Hypothalamus (tissue), 51 donors: ENCODE measurements at places on chromosomes 3 and 15.
A peak's percentile ranks its signal among the peaks of the same experiment; 100 is the strongest.

DNA sequence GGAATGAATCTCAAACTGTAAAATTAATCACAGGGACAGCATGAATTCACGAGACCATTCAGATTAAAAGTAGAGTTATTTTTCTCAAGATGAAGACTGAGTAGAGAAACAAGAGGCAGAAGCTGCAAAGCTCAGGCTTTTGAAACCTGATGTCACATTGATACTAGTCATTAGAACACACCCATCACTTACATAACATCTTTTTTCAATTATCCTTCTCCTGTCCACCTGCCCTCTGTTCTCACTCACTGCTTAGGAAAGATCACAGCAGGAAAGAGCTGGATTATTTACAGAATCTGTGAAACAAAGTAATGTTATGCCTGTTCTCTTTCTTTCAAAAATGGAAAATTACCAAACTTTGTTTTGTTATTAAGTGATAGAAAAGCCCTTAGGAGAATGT, 72.0 kb upstream of the CDAN1 start:
- no peak for DNase-seq

DNA sequence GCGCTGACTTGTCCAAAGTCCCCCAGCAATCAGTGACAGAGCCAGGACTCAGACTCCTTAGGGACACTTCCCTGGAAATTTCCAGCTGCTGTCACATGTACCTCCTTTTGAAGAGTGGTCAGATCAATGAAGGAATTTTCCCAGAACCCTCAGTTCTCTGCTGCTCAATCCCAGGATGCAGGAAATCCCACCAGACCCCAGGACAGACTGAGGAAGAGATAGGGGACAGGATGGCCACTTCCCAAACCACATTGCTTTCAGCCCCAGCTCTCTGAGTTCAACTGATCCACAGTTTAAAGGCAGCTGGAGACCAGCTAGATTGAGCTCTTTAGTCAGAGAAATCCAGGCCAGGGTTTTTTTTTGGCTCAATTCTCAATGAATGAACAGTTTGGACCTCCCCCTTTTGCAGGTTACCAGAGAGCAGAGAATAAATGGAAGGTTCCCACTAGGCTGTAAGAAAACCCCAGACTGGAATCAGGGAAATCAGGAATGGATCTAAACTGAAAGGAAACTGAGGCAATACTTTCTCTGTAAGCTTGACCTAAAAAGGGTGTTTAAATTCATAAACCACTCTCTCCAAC, 1.5 kb downstream of the CYP1A1 start:
- DNase-seq, result no peak

GRCh38 chr3:15327941-15328340, 4.4 kb downstream of the SH3BP5 start:
- DNase-seq, result no peak

DNA sequence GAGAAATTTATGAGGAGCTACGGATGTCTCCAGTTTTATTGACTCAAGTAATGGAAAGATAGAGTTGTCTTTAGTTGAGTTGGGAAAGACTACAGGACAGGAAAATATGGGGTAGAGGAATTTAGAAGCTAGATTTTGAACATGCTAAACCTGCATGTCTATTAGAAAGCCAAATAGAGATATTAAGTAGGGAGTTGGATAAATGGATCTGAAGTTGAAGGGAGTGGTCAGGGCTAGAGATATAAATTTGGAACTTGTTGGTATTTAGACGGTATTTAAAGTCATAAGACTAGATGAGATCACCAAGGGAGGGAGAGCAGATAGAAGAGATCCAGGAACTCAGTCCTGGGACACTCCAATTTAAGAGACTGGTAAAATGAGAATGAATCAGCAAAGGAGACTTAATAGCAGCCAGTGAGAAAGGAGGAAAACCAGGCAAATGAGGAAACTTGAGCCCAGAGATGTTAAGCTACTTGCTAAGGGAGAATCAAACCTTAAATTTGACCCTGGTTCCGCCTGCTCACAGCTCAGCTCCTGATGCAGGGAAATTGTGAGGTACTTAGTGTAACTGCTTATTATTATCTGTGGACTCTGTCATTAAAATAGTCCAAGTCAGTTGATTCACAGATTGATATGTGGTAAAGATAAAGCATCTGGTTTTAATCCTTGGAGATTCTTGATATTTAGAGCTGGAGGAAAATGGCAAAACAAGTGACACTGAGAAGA, 35.8 kb downstream of the ABI3BP start:
- no peak for DNase-seq

GRCh38 chr15:33678602-33679001, 289.7 kb upstream of the CHRM5 start:
- DNase-seq, result no peak

GRCh38 chr3:135246027-135246426, 451.0 kb downstream of the EPHB1 start:
- DNase-seq, result no peak

DNA sequence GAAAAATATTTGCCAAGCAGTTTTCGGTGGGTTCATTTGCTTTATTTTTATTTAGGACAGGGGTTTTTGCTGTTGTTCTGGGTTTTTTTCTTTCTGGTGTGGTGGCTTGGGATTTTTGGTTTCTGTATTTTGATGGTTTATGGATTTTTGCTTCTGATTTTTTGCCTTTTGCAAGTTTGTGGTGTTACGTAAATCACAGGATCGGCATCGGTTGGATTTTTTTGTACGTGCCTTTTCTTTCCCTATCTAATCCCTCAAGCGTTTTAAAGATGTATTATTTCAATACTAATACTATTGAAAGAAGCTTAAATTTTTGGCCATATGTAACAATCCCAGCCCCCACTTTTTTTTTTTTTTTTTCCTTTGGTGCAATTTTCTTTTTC, 782 bp upstream of the BCL6 start:
- DNase-seq, result no peak

- no peak for DNase-seq
These were observed 20.1 kb downstream of the SLC15A2 start for GRCh38 chr3:121914081-121914998.

- DNase-seq, result peak; percentile 30
These were observed 138.0 kb downstream of the FBN1 start for GRCh38 chr15:48507416-48508065.

- DNase-seq, result no peak
These were observed 150.7 kb upstream of the TRIM42 start for GRCh38 chr3:140527156-140527555.

DNA sequence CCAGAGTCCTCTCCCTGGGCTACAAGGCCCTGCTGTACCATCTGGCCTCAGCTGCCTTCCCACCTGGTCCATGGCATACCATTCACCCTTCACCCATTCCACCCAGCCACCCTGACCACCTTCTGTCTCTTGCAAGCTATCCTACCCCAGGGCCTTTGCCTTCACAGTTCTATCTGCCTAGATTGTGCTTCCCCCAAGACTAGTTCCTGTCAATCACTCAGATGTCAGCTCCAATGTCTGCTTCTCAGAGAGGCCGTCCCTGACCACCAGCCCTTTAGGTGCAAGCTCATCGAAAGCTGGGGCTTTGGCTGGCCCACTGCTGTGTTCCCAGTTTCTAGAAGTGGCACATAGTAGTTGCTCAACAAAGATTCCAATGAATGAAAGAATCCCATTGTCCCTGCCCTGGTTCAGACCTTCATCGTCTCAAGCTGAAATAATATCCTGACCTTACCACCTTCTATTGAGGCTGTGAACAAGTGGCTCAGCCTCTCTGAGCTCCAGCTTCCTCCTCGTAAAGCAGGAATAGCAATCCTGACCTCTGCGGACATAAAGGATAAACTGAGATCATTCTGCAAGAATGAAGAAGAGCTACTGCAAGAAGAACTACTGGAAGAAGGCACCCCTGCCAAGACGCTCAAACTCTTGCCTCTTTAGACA, 15.8 kb downstream of the EFCAB12 start:
- no peak for DNase-seq

DNA sequence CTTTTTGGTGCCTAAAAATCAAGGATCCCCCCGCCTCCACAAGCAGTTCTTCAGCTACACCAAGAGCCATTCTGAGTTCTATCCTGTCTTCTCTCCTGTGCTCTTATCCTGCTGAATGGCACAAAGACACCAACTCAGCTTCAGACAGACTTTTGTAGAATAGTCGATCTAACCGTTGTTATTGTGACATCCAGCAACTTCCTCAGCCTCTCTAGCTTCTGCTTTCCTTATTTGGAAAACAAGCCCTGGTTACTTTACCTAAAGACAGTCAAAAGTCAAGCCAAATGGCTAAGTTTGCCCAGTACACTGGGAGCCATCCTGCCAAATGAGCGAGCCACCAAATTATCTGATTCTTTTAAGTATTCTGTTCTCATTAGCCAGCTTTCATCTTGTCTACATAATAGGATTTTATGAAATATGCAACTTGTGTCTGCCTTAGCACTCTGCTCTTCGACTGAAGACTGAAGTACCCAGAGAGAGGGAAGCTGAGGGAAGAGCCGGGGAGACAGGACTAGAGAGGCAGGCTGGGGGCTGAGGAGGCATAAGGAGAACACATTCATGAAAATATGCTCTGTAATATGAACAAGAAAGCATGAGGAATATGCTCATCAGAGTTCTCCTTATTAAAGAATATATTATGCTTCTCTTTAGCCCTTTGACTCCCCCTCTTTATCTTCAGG, 35.1 kb downstream of the LYZL4 start:
- no peak for DNase-seq

DNA sequence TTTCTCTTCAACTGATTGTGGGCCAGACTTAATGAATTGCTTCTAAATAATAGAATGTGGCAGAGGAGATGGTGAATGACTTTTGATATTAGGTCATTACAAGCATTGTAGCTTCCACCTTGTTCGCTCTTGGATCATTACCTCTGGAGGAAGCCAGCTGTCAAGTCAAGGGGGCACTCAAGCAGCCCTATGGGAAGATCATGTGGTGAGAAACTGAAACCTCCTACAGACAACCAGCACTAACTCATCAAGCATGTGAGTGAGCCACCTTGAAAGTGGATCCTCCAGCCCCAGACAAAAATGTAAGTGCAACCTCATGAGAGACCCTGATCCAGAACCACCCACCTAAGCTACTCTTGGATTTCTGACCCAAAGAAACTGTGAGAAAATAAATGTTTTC, 109.8 kb upstream of the TBC1D5 start:
- DNase-seq, result no peak

DNA sequence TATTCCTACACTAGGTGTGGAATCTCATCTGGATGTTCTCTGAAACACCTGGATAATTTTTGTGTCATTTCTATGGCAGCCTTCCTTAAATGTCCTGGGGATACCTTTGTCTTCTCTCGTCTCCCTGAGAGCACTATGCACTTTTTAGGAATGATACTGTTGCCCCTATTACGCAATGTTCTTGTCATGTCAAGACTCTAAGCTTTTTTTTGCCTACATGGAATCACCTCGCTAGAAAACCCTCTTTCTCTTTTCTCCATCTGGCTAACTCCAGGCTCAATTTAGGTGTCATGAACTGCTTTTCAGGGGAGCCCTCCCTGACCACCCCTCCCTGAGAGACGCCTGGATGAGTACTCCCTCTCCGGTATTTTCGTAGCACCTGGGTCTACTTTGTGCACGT, 81.3 kb downstream of the SOX2 start:
- no peak for DNase-seq

DNA sequence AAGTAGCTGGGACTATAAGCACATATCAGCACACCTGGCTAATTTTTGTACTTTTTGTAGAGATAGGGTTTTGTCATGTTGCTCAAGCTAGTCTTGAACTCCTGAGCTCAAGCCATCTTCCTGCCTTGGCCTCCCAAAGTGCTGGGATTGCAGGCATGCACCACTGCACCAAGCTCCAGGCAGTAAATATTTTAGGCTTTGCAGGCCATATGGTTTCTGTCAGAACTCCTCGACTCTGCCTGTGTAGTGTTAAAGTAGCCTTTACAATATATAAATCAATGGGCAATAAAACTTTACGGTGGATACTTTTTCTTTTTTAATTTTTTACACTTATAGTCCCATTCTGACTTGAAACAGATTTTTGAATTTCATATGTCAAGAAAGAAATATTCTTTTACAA, 41.6 kb downstream of the DAG1 start:
- DNase-seq, result no peak

DNA sequence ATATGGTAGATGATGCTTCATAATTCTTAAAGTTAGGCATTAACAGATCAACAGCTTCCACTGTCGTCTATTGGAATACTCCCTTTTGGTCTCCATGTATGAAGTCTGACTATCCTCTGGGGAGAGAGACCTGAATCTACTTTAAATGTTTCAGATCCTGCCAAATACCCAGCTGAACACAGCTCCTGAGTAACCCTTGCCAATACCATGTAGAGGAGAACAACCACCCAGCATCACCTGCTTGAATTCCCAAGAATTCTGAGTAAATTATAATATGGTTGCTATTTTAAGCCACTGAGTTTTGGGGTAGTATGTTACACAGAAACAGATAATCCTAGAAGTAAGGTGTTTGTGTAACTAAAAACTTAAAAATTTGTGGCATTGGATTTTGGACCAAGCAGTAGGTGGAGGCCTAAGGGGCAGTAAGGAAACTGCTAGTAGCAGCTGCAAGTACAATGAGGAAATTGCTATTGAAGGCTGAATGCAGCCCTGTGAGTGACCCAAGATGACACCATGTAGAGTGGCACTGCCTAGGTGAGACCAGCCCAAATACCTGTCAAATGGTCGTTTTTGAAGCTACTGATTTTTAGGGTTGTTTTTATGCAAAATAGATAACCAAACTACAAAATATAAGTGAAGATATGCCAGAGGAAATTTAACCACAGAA, 30.9 kb downstream of the NRG4 start:
- DNase-seq, result no peak

DNA sequence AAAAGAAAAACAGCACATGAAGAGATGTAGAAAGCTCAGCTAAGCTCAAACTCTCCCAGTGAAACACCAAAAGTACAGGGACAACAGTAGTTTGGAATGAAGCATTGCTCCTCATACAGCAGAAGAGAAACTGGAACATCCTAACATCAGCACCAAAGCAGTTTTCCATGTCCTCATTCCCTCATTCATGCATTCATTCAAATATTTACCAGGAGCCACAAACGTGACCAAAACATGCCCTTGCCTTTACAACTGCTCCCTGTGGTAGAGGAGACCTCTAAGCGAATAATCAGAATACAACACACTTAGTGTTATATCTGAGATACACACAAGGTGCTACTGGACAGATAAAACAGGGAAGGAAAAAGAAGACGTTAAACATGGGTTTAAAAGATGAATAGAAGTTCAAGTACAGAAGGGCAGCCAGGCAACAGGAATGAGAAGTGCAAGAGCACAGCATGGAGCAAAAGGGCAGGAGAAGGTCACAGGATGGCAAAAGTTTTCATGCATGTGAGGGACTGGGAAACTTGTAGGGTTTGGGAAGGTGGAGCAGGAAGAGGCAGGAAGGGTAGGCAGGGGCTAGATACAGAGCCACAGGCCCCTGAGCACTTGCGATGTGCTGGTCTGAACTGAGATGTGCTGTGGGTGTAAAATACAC, 58.5 kb upstream of the LMCD1 start:
- DNase-seq, result no peak

- no peak for DNase-seq
These were observed 165.6 kb downstream of the FAM43A start for GRCh38 chr3:194851254-194851653.
